A549 treated with DMSO at 1 μM for 4 hours (cell line): ENCODE measurements at places on chromosomes 16 and 17. TPM values are rescaled to one million over a fixed set of nuclear protein-coding genes. Genes with fewer than 3 reads are reported as not detected.

Gene IL17C
- total RNA-seq, result not detected in 5 replicates

Gene RHBDL1
- 0.75 to 1.6 TPM (median 1.4 TPM) in 5 replicates for total RNA-seq

Gene TMEM114
- not detected in 5 replicates for total RNA-seq

Gene PRSS33
- 0.12 TPM in 1 of 5 replicates, not detected in the others for total RNA-seq
